ENCODE measurements at places on chromosomes 7 and 10.

- DNase-seq = no peak
Observed at GRCh38 chr7:140581411-140581810, 59.2 kb downstream of the DENND2A start.

DNA sequence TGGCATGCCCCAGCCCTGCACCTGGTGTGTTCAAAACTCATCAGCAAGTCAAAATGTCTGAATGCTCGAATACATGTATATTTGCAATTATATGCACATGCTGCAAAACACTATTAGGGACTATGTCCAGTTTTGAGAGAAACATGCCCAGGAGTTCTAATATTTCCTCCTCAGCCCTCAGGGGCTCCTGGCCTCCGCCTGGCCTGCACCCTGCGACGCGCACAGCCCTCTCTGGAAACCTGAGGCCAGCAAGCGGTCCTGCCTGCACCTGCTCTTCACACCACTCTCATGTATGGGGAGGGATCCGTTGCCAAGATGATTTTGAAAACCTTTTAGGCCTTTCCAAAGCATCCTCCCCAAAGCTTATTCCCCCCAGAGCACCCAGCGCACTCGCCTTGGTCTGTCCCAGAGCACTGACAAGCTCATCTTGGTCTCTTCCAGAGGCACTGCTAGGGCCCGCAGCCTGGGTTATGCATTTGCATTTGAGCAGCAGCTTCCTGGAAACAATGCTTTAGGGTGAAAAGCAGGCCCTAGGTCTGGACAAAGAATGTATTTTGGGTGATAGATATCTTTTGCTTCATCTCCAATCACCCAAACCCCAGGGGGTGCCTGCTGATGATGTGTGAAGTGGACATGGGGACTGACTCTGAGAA is 22.6 kb upstream of the CNPY1 start:
- no peak for DNase-seq

GRCh38 chr7:116918704-116919103 is 34.6 kb upstream of the ST7 start:
- no peak for DNase-seq

- DNase-seq = no peak
Observed at GRCh38 chr10:28592953-28593352, 60.0 kb downstream of the WAC start.

- no peak for DNase-seq
Observed at GRCh38 chr10:98236862-98237261, 31.1 kb downstream of the LOXL4 start.

DNA sequence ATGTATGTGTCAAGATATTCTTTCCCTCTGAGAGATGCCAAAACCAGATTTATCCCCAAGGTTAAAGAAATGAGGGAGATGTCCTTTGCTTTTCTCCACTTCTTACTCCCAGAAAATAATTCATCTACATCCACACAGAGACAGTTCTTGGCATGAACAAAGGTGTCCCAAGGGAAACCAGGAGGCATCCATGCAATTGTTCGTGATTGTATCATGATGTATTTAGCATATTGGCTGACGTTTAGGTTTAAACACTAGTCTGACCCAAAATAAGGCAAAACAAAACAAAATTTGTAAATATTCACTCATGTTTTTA is 223.9 kb downstream of the C7orf25 start:
- no peak for DNase-seq

- DNase-seq = no peak
Observed at GRCh38 chr7:70040970-70041766, 442.9 kb downstream of the AUTS2 start.

GRCh38 chr10:116836902-116837523 is 12.3 kb upstream of the ENO4 start:
- DNase-seq = no peak

GRCh38 chr7:27779873-27780272 is 39.9 kb downstream of the TAX1BP1 start:
- DNase-seq = no peak

GRCh38 chr10:60594476-60595051 is 183.7 kb upstream of the CDK1 start:
- no peak for DNase-seq

GRCh38 chr10:122417667-122418066 is 36.8 kb upstream of the ARMS2 start:
- DNase-seq = no peak

- no peak for DNase-seq
Observed at GRCh38 chr7:141466151-141466904, 84.9 kb upstream of the AGK start.

GRCh38 chr7:39589323-39590111 is 23.3 kb downstream of the YAE1 start:
- no peak for DNase-seq

DNA sequence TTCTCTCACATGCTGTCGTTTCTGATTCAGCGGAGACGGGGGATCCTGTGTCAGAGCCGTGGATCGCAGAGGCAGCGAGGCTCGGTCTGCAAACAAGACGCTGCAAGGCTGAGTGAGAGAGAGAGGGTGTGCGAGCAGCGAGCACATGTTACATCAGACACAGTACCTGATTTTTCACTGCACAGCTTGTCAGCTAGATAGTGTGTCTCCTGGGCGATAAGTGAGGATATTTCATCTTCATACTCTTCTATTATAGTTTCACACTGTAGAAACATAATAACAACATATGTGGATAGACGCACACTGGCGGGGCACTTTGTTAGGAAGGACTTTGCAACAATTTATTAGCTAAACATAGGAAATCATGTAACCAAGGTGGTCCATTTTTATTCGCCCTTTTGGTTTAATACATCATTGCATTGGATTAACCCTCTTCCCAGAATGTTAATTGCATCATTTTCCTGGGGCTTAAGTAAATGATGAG is 39.5 kb downstream of the CNPY1 start:
- DNase-seq = no peak

DNA sequence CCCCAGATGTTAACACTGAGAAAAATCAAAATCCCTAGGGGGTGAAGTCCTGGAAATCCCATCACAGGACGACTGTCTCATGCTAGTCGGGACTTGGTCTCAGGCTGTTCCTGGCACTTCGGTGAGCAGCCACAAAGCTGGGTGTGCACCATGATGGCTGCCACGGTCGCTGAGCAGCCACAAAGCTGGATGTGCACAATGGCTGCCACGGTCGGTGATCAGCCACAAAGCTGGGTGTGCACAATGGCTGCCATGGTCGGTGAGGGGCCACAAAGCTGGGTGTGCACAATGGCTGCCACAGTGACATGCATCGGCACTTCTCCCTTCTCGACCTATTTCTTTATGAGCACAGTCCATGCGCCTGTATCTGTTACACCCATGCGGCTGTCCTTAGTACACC is 505.1 kb downstream of the TCERG1L start:
- DNase-seq = no peak

- DNase-seq = no peak
Observed at GRCh38 chr7:117349570-117349969, 26.7 kb upstream of the WNT2 start.

DNA sequence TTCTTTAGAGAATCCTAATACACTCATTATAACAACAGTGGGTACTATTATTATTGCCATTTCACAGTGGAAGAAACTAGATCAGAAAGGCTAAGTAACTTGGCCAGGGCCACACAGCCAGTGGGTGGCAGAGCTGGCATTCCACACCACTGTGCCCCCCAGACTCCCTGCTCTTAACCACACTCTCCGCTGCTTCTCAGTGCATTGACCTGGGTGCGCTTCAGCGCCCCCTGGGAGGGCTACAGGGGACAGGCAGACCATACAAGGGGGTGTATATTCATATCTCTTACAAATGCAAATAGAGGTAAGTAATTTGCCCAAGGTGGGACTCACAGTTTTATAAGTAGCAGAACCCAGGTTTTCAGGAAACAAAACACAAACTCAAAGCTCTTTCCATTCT is 77.0 kb upstream of the NMT2 start:
- no peak for DNase-seq

DNA sequence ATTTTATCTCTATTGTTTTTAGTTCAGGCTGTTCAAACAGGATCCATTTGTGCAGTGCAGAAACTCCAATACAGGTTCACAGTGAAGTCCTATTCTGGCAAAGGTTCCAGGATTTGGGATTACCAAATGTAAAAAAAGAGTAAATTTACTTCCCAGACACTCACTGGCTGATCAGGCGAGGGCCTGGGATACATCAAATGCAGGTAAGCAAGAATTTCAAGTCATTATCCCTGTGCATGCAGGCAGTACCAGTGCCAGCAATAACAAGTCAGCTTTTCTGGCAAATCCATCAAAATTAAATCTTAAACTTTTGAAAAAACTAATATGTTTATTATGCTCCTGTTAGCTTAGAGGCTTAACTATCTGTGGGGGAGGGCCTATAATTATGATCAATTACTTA is 6.3 kb downstream of the CDK6 start:
- DNase-seq = no peak

DNA sequence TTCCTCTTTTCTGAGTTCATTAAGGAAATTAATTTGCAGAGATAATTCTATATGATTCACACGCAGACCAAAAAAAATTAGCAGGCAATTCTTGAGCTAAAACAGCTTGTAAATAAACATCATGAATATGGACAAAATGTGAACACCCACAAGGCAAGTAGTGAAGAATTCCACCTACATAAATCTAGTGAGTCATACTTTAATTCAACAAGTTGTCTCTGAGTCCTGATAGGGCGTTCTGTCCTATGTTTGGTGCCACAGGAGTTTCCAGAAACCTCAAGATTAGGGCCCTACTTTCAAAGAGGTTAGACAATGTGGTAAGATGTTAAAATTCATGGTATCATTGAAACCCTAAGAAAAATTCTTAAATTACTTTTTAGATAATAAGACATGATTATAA is 122.3 kb downstream of the SGMS1 start:
- no peak for DNase-seq

DNA sequence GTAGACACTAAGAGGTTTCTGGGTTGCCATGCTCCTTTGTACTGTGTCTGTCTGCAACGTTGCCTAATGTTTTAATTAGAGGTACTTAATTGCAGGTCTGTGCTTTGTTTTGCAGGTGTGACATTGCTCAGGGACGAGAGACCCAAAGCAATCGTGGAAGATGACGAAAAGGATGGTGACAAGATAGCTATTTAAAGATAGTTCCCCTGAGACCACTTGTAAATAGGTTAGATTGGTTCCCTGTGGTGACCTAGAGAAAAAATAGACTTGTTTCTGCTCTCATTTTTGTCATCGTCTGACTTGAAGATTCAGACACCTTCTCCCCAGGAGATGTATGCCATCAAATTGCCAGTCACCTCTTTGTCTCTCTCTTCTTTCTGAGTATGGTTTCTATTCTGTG is 20.1 kb downstream of the PPP1R17 start:
- DNase-seq = no peak

GRCh38 chr7:83469076-83469475 is 179.9 kb downstream of the SEMA3E start:
- DNase-seq = no peak

DNA sequence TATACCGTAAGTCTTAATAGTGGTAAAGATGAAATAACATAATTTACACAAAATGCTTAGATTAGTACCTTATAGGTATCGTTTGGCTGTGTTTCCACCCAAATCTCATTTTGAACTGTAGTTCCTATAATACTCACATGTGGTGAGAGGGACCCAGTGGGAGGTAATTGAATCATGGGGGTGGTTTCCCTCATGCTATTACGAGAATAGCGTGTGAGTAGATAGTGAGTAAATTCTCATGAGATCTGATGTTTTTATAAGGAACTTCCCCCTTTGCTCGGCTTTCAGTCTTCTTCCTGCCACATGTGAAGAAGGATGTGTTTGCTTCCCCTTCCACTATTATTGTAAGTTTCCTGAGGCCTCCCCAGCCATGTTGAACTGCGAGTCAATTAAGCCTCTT is 426.3 kb upstream of the POT1 start:
- no peak for DNase-seq

DNA sequence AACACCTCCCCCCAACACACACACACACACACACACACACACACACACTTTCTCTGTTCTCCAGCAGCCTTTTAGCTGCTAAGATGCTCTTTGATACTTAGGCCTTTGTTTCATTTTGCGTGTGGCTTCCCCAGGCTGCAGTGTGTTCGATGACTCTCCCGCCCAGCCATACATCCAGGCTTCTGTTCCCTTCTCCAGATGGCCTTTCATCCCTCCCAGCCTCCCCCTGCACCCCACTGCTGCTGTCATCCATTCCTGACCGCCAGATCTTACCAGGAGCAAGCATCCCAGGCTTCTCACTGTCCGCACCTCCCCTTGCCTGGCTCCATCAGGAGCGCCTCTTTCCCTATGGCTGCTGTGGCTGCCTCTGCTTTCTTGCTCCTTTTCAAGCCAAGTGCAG is 77.8 kb upstream of the PPIF start:
- DNase-seq = no peak

DNA sequence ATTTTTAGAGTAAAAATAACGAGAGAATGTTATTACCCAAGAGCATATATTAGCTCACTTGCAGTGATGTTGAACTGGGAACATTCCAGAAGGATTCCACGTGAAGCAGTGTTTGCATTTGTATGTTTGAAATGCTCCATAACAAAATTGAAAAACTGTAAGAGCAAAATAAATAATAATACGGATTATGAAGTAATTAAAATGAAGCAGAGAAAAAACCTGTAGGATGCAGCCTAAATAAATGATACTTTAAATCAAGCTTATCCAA is 203.3 kb downstream of the BAMBI start:
- no peak for DNase-seq

DNA sequence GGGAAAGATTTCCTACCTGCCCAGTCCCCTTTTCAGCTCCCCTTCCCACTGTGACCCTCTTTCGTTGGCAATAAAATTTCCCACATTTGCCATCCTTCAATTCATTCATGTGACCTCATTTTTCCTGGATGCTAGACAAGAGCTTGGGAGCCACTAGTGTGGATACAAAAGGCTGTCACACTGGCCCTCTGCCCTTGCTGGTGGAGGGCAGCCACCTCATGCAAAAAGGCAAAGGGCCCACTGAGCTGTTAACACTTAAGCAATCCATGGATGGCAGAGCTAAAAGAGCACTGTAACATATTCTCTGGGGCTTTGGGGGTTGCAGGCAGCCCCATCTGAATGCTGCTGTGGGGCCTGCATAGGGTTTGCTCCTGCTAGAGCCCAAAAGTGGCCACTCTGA is 315.1 kb downstream of the NEBL start:
- DNase-seq = no peak

DNA sequence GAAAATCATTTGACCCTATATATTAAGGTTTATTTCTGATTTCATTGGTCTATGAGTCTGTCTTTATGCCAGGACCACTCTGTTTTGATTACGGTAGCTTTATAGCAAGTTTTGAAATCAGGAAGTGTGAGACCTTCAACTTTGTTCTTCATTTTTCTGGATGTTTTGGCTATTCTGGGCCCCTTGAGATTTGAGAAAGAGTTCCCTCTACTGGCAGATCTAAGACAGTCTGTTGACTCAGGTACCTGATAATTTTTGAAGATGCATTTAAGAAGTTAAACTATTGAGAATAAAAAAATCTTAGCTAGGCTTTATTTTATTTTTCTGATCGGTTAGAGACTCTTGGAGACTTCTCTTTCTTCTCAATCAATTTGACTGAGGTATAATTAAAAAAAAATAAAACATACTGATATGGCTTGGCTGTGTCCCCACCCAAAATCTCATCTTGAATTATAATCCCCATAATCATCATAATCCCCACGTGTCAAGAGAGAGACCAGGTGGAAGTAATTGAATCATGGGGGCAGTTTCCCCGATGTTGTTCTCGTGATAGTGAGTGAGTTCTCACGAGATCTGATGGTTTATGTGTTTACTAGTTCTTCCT is 209.2 kb downstream of the SNX10 start:
- no peak for DNase-seq
